Stimulated activated CD8-positive, alpha-beta memory T cell treated with anti-CD3 and anti-CD28 coated beads, Interleukin-7, amount 100 ng/mL, for 1 hour (primary cell): ENCODE measurements at places on chromosomes 1 and 21.

DNA sequence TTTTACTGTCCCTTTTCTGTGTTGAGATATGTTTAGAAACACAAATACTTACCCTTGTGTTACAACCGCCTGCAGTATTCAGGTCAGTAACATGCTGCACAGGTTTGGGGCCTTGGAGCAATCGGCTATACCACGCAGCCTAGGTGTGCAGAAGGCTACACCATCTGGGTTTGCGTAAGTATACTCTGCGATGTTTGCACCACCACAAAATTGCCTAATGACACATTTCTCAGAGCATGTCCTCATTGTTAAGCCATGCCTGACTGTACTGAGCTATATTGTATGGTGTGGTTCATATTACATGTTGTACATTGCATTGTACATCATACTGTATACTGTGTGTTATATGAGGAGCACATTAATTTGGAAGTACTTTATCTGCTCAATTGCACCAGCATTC, 247.4 kb downstream of the RHOU start:
- DNase-seq = no peak

GRCh38 chr1:175307160-175307559, 114.6 kb upstream of the KIAA0040 start:
- DNase-seq = no peak

GRCh38 chr1:18653916-18654315, 23.3 kb downstream of the PAX7 start:
- no peak for DNase-seq

DNA sequence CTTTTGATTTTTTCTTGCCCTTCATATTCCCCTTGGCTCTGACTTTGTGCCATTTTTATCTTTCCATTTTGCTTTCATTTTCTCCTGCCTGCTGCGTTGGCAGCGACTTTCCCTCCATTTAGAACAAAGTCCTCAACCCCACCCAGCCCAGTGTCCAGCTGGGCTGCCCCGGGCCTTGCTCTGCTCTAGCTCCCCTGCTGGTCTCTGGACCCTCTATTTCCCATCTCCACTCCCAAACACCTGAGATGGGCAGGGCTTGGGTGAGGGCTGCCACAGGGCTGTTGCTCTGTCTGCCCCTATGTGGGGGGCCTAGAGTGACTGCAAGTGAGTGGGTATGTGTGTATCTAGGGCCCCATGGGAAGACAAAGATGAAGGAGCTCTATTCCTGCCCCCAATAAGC, 7.3 kb upstream of the ADAM15 start:
- DNase-seq = no peak

- no peak for DNase-seq
Observed at GRCh38 chr1:13675151-13675651, 24.8 kb upstream of the PRDM2 start.

DNA sequence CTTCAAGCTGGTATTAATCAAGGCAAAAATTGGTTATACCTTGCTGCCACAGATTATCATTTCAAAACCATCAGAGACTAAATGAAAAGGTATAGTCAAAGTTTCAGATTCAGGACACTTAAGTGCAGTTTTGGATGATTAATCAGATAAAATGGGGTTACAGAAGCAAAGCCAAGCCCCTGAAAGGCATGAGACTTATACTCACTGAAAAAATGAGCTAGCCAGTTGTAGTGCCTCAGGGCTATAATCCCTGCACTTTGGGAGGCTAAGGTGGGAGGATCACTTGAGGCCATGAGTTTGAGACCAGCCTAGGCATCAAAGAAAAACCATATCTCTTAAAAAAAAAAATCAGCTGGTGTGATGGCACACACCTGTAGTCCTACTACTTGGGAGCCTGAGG, 15.2 kb downstream of the LRRC40 start:
- DNase-seq = no peak

- no peak for DNase-seq
Observed at GRCh38 chr1:101738475-101738874, 258.3 kb downstream of the OLFM3 start.

DNA sequence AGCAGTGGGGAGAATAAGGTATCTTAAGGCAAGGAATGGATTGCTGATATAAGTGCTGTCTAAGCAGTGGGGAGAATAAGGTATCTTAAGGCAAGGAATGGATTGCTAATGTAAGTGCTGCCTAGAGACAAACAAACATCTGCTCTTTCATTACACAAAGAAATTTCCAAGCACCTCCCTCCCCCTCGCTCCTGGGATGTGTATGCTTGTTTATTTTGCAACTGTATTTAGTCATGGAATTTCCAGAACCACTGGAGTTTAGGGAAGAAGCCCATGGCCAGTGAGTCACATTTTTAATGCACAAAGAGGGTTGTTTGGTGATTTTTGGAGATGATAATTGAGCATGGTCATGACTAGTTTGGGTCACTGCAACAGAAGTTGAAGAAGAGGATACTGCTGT, 21.5 kb downstream of the PDPN start:
- no peak for DNase-seq

- DNase-seq = no peak
Observed at GRCh38 chr1:101566883-101567538, 330.2 kb downstream of the S1PR1 start.

DNA sequence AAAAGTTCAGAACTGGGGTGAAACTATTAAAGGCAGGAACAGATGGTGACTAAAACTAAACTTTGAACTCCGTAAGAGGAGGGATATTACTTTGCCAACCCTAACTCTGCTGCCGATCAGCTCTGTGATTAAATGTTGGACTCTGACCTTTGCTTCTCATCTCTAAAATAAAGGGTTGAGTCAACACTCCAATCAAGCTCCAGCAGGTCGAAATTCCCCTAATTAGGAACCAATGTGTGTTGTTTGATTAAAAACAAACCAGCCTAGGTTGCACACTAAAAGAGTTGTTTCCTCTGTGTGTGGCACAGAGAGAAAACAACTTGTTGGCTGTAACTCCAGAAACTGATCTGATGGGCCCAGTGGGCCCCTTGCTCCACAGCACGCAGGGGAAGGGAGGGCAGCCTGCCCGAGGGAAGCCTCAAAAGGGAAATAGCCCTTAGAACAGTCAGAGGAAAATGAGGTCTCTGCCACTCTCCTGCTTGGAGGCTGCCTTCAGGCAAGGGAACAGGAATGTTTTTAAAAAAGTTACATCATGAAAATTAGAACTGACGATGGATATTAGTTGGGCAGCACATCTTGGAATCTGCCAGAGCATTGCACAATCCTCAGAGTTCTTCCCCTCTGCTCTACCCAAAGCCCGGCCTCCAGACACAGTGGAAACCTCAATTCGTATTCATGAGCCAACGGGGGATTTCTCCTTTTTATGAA, 69.3 kb downstream of the KCTD3 start:
- no peak for DNase-seq

DNA sequence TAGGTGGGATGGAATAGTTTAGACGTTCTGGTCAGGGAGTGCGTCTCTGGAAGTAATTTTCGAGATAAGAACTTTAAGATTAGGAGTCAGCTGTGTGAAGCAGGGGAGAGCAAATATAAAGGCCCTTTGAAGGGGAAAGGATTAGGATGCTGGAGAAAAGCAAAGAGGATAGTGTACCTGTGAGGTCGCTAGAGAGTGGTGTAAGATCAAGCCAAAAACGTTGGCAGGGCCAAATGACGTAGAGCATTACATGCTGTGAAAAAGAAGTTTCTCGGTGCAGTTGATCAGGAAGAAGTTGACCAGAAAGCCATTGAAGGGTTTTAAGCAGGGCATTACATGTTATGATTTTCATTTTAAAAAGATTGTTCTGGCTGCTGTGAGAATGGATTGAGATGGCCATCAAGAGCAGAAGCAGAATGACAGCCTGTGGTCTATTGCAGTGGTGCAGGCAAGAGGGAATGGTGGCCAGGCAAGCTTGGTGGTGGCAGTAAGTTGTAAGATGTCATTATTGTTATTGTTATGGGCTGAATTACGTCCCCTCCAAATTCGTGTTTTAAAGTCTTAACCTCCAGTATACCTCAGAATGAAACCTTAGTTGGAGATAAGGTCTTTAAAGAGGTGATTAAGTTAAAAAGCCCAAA, 113.6 kb upstream of the KIF26B start:
- DNase-seq = no peak

- DNase-seq = no peak
Observed at GRCh38 chr1:93219443-93219842, 38.9 kb downstream of the CCDC18 start.
